ENCODE measurements at places on chromosomes 3 and 15.

DNA sequence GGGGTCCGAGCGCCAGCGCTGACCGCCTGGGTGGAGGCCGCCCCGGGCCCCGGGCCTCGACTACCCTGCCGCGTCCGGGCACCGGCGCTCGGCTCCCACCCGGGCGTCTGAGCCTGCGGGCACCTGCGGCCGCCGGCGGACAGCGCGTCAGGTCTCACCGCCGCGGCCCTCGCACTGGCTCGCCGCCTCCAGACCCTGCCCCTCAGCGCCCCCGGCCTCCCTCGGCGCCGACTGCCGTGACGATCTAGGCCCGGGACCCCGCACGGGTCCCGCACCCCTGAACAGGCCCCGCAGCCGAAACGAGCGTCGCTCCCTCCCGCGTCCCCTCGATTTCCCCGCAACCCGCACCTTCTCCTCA, 297 bp downstream of the PRC1 start:
- peak; percentile 62 for DNase-seq

GRCh38 chr15:77624868-77625267, 7.8 kb downstream of the LINGO1 start:
- peak; percentile 52 for DNase-seq

GRCh38 chr3:69738315-69738714, 949 bp upstream of the MITF start:
- no peak for DNase-seq

DNA sequence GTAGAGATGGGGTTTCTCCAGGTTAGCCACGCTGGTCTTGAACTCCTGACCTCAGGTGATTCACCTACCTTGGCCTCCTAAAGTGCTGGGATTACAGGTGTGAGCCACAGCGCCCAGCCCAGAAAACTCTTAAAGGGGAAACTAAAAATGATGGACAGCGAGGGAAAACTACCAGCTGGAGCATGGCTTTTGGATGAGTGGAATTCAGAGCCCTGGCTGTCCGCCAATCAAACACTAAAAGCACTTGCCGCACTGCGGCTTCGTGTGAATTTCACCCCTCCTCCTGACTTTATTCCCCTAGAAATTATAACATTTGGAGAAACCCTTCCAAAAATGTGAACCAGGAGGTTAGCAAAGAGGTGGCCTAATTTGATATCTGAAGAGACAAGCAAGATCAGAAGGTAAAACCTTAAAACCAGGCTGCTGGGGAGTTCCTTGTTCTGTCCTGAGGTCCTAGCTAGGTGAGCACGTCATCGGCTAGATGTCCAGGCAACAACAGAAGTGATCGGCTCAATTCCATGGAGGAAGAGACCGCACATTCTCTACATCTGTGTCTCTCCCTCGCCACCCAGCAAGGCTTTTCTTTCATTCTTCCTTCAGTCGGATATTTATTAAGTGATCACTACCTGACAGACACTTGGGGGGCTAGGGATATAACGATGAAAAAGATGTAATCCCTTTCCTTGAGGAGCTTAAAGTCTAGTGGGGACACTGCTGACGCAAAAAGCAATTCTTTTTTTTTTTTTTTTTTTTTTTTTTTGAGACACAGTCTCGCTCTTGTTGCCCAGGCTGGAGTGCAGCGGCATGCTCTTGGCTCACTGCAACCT, 1.7 kb downstream of the TM4SF19 start:
- no peak for DNase-seq

DNA sequence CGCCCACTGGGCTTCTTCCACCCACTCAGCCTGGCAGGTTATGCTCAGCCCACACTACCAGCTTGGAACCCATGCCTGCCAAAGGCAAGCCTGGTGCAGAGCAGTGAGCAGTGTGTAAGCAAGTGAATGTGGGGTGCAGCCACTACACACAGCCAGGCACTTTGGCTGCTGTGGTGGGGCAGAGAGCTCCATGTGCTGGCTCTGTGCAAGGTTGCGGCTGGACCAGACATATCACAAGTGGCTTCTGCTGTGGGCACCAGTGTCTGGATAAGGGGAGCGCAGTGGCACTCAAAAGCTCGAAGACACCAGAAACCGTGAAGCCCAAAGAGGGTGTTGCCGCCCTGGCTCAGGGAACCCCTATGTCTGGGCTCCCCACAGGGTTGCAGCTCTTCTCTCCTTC, 563.7 kb downstream of the SI start:
- DNase-seq = no peak

- DNase-seq = peak; percentile 78
Measured at GRCh38 chr3:39101022-39101689, 6.3 kb downstream of the GORASP1 start.

GRCh38 chr3:49021813-49022687, at the start of gene NDUFAF3:
Gene NDUFAF3 (plus strand): TSS chr3:49022121. CDS start chr3:49022145, 24 bp downstream.
- peak; percentile 95 for DNase-seq

- no peak for DNase-seq
Measured at GRCh38 chr15:67135494-67135893, 70.1 kb downstream of the SMAD3 start.

DNA sequence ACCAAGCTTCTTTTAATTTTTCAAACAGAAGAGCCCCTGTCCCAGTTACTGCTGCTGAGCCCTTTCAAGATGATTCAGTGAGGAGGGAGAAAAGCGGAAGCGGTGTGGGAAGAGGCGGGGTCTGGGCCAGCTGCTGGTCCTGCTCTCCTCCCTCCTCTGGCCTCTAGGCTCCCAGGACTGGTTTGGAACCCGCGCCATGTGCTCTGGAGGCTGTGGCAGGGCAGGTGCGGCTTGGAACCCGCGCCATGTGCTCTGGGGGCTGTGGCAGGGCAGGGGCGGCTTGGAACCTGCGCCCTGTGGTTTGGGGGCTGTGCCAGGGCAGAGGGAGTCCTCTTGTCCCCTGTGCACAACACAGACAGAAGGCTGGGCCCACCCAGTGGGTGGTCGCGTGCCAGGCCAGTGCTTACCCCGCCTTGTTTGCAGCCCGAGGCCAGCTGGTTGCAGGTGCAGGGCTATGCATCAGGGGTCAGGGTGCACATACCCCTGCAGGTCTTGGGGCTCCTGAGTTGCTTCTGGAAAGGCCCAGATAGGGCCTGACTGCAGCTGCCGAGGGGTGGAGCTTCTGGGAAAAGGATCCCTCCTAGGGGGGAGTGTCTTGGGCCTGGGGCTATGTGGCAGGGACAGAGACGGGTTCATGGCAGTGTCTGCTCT, 12.2 kb downstream of the ALG1L2 start:
- no peak for DNase-seq

DNA sequence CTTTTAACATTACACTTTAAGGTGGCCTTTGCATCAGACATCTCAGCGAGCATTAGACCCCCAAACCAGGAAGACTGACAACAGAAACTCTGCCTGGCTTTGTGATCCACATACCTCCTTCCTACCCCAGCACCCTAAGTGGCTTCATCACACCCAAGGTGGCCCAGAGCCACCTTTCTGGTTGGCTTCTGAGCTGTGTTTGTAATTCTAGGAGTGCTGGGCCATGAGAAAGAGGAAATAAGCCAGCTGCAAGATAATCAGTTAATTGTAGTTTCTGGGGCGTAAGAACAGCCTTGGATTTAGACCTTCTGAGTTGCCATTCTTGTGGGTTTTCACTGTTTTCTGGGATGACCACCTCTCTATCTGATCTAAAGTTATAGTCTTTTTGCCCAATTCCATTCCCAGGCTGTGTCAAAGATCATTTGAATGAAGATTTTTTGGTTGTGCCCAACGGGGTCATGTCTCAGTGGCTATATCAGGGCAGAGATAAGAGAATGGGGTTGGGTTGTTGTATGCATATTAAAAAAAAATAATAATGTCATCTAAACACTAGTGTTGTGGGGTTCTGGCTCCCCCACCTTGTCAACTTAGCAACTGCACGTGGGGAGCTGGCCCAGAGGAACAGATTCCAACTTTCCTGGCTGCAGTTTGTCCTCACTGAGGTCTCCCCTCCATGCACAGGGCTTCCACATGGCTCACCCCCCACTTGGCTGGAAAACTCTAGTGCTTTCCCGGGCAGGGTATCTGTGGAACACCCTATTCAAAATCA, 234.8 kb upstream of the WNT5A start:
- peak; percentile 45 for DNase-seq

Data from SK-N-SH (cell line).